ENCODE measurements at places on chromosomes 3 and 15.

- DNase-seq, result no peak
Measured at GRCh38 chr3:117565777-117566176, 856.2 kb downstream of the TUSC7 start.

GRCh38 chr3:69297501-69297900 lies 88.4 kb downstream of the FRMD4B start:
- no peak for DNase-seq

GRCh38 chr15:92524874-92525565 lies 130.6 kb downstream of the FAM174B start:
- no peak for DNase-seq

- DNase-seq, result no peak
Measured at GRCh38 chr15:89077750-89078149, 10.5 kb upstream of the ABHD2 start.

- DNase-seq, result no peak
Measured at GRCh38 chr3:151296226-151296625, 17.9 kb upstream of the P2RY14 start.

- DNase-seq, result no peak
Measured at GRCh38 chr3:86661817-86662216, 329.1 kb downstream of the VGLL3 start.

- no peak for DNase-seq
Measured at GRCh38 chr15:52011711-52012144, 7.3 kb upstream of the MAPK6 start.

DNA sequence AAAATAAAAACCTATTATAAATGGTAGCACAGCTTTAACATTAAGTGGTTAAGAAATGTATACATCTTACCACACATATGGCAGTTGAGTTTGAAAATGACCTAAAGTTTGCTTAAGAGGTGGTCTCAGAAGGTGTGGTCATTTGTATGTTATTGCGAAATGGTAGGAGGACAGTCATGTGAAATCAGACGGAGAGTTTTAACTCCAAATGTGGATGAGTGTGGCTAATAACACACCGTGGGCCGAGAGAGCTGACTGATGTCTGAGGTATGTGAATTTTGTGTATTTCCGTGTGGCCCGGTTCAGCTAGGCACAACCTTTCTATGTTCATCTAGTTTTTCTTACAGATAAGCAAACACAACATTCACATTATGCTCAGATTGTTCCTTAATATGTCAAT lies 71.9 kb downstream of the ARNT2 start:
- no peak for DNase-seq

DNA sequence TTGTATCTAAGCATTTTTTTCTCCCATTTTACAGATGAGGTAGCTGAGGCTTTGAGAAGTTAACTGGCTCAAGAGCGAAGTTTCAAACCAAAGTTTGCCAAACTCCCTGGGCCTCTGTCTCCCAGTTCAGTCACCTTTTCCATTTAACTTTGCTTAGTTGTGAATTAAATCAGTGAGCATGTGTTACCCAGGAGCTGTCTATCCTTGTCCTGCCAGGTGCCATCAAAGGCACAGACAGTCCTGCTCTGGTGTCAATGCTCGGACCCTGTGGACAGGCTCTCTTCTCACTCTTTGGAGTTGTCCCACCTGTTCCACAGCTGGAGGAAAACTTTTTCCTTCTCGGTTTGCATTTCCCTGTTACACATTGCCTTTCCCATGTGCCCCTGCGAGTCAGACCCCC lies 8.6 kb downstream of the EPHB1 start:
- DNase-seq, result no peak

DNA sequence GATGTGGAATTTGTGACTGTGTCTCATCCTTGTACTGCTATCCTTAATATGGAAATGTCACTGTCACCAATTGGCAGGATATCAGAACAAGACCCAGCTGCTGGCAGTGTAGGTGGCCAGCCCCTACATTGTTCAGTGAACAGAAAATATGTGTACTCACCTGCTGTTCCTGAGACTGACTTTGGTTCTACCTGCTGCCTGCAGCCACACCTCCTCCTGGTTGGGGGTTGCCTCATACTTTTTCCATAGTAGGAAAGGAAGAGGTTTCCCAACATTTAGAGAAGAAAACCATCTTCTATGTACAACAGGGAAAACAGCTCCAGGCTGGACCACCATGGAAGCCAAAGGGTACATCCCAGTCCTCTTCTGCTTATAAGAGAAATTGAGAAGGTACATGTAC lies 35.9 kb downstream of the SLC12A1 start:
- no peak for DNase-seq

- DNase-seq, result no peak
Measured at GRCh38 chr3:126128504-126129397, 44.8 kb upstream of the SLC41A3 start.

DNA sequence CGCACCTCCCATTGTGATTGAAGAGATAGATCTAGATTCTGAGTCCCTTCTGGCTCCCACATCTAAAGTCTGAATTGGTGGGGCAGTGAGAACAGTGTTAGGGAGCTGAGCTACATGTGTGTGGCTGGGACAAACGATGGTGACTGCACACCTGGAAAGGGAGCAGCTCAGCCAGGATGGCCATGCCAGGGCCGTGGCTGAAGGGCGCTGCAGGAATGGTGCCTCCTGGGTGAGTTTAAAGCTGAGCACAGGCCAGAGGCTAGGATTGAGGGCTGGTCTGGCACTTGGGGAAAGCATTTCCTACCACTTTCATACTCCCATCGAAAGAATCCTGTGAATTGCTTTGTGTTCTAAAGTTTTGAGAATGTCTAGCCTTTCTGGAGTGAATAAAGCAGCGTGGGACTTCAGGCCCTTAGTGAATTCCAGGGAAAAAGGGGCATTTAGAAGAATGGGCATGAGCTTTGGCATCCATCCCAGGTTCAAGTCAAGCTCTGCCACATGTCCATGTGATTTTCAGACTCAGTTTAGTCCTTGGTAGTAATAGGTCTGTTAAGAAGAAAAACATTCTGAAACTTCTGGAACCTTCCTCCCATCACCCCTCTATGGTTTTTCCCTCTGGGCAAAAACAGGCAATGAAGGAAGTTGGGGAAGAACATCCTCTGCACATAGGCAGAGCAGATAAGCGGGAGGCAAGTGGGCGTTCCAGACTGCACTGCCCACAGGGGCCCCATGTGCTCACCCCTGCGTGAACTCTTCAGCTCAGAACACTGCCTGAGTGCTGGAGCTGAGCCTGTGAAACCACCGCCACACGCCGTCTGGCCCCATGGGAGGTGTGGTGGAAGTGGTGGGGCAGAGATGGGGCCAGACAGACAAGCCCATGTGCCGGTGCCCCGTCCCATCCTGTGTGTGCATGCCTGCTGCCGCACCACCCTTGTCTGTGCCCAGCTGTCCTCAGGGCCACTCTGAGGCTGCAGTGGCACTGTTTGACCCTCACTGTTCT lies 12.9 kb upstream of the CPNE9 start:
- DNase-seq, result no peak

DNA sequence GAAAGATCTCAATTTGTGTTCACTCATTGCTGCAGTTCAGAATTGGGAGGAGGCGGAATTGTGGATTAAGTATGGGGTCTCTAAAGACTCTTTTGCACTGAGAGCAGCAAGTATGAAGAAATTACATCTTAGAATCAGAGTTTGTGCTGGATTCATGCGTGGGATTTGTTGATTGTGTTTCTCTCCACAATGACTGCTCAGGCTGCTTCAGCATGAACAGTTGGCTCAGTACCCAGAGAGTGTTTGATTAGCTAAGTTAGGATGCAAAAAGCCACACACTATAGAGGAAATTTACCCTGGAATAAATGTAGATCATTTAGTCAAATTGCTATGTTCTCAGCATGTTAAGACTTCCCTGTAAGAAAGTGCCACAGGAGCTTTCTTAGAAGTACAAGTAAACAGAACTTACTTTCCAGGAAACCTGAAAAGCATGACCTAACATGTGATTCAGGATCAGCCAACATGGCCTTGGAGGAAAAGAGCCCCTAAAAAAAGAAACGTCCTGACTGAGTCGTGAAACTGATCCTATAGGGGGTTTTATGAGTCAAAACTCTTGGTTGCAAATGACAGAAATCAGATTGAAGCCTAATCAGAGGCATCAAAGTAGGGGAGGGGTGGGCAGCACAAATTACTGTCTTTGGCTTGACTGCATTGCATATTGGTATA lies 32.6 kb downstream of the HHLA2 start:
- no peak for DNase-seq

DNA sequence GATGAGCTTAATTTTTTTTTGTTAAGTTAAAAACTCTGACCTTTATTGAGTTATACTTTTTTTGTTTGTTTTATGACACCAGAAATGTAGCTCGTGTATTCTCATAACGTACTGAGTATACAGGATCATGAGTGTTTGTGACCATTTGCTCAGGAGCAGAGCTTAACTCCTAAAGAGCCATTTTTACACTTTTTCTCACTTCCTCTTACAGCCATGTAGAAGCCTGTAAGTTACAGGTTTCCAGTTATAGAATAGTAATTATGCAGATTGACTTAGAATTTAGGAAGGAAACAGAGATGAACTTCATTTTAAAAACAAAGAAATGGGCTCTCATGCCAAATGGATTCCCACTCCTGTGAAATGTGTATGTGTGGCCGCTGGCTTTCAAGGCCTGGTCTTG lies 151.7 kb downstream of the MCTP2 start:
- no peak for DNase-seq

- DNase-seq, result no peak
Measured at GRCh38 chr3:105423397-105423796, 56.7 kb downstream of the ALCAM start.

DNA sequence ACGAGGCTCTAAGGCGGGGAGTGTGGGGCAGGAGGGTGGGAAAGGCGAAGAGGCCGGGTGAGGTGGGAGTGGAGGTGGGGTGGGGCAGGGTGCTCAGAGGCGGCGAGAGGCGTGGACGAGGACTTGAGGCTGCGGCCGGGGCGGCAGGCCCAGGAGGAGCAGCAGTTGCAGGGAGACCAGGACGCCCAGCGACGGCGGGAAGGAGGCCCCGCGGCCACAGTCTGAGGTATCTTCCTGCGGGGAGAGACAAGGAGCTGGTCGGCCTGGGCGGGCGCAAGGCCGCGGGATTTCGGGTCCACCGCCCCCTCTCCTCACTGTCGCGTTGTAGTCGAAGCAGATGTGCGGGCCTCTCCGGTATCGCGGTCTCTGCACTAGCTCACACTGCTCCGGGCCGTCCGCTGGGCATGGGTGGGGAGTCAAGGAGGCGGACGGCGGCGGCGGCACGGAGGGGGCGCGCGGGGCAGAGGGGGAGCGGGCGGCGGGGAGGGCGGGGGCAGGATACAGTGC lies 5.3 kb upstream of the TMEM115 start:
- DNase-seq, result no peak

DNA sequence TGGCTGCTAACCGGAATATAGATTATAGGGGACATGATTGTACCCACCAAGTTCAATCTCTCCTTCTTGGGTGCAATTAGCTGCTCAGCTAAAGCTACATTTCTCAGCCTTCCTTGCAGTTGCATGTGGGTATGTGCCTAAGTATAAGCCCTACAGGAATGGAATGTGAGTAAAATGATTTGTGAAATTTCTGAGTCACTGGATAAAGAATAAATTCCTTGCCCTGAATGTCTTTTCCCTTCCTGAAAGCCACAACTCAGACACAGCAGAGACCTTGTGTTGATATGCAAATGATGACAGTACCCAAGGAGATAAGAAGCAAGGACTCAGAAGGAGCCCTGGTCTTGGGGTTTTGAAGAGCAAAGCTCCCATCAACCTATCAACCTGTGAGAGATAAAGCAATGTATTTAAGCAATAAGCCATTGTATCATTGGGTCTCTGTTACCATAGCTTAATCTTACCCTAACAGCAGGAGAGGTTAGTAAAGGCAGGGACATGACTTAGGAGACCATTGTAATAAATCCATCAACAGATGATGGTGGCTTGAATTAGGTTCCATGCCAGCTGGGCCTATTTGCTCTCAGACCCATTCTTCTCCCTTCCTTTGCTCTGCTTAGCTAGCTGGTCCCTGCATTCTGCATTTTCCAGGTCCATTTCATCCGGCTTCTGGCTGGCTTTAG lies 25.6 kb upstream of the ZNF280D start:
- DNase-seq, result no peak

DNA sequence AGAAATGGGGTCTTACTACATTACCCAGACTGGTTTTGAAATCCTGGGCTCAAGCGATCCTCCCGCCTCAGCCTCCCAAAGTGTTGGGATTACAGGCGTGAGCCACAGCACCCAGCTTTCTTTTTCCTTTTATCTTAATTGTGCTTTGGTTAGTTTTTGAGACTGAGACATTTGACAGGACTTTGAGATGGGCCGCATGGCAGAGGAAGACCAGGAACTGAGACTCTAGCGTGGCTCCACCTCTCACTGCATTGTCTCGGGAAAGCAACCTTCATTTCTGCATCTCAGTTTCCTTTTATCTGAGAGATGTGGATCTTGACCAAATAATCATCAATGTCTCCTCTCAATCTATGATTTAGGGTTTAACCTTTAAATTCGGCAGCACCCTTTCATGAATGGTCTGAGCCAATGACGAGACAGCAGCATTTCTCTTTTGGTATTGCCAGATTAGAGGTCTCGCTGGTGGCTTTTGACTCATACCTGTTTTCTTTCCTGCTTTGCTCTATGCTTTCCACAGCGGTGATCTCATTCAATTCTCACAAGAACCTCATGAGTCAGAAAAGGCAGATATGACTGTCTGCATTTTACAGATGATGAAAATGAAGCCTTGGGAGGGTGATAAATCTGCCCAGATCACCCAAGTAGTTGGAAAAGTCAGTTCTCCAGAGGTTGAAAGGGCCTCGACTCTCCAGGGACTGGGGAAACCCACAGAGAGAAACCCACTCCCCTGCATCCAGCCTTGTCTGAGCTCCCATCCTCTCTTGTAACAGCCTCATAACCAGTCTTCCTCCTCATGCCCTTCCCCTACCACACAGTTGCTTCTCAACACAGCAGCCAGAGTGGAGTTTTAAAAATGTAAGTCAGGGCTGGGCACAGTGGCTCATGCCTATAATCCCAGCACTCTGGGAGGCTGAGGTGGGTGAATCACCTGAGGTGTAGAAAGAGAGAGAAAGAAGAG lies 84.8 kb upstream of the FOXB1 start:
- no peak for DNase-seq

Data from skin of body (tissue), 3 donors.